ENCODE measurements at places on chromosomes 5 and 9. TPM values are rescaled to one million over a fixed set of nuclear protein-coding genes. Genes with fewer than 3 reads are reported as not detected.

The PKD2L2 gene
- not detected for total RNA-seq

The GFPT2 gene
- total RNA-seq, result 12.2 TPM

The CER1 gene
- total RNA-seq, result not detected

The NTRK2 gene
- 1.0 TPM for total RNA-seq

The ZNF883 gene
- total RNA-seq, result 3.3 TPM

The UIMC1 gene
- total RNA-seq, result 20.8 TPM

The ANP32B gene
- 12.9 TPM for total RNA-seq

The KIF12 gene
- not detected for total RNA-seq

The SLC6A18 gene
- not detected for total RNA-seq

The SH3TC2 gene
- total RNA-seq, result 2.4 TPM

The CCL28 gene
- total RNA-seq, result 20.9 TPM

The MCC gene
- total RNA-seq, result 33.4 TPM

The CDH6 gene
- 91.5 TPM for total RNA-seq

Measured in smooth muscle cell of the pulmonary artery (primary cell).